Liver (tissue), 10 donors: ENCODE measurements at places on chromosomes 5 and 9. TPM values are rescaled to one million over a fixed set of nuclear protein-coding genes. Genes with fewer than 3 reads are reported as not detected.

Gene GNA14
- 5.4 TPM for total RNA-seq

Gene PCDHA5
- total RNA-seq, result not detected

Gene LHX3
- total RNA-seq, result not detected

Gene TNC
- 1.7 TPM for total RNA-seq

Gene FAM78A
- total RNA-seq, result 2.1 TPM

Gene OR1Q1
- total RNA-seq, result not detected

- DNase-seq, result peak; percentile 27
Measured at GRCh38 chr9:114007991-114008666, 70.0 kb downstream of the AMBP start.

DNA sequence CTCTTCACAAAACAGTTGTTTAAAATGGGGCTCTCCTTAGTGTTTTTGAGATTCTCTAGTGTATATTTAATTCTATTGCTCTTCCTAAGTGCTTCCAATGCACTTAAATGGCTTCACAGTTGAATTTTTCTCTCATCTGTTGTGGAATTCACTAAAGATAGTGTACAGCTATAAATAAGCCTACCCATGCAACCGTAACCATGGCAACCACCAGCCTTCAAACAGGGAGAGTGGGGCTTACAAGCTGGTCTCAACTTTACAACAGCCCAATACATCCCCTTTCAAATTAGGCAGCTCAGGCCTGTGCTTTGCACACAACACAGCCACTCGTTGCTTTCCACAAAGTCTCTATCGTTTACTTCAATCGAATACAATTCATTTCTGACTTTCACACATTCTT, 144.0 kb upstream of the PLPPR1 start:
- DNase-seq, result no peak
